ENCODE measurements at places on chromosomes 2 and 18.

DNA sequence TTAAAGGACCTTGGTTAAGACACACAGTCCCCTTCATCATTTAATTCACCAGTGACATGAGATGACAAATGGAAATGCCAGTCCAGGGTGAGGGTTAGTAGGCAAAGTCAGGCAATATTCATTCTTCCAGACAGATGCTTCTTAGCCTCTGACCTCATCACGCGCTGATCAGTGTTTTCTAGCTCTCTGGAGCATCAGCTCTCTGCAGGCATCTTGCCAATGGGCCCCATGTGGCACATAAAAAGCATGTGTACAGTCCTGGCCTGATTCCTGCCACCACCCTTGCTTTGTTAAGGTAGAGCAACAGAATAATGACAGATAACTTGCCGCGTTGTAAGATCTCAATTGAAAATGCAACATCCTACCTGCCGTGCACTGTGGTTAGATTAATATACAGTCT lies 20.3 kb upstream of the NPAS2 start:
- DNase-seq: no peak

GRCh38 chr2:14018620-14019019 lies 613.9 kb upstream of the LRATD1 start:
- no peak for DNase-seq

GRCh38 chr2:165852394-165852793 lies 58.3 kb upstream of the GALNT3 start:
- no peak for DNase-seq

GRCh38 chr2:207640661-207641060 lies 15.5 kb upstream of the METTL21A start:
- DNase-seq: no peak

DNA sequence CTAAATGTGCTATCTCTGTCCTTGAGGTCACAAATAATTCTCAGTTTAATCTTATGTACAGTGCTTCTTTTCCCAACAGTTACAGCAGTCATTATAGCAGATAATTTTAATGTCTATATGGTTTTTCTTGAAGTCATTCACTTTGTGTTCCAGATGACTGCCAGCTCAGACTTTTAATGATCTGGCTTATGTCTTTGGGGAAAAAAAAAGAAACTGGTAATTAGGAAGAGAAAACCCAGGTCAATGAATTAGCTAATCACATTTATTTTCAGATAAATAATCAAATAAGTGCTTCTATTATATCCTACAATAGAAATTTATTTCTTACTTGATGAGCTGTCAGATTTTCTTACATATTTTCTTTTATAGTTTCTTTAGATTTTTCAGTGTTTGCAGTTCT lies 96.0 kb downstream of the COMMD1 start:
- no peak for DNase-seq

DNA sequence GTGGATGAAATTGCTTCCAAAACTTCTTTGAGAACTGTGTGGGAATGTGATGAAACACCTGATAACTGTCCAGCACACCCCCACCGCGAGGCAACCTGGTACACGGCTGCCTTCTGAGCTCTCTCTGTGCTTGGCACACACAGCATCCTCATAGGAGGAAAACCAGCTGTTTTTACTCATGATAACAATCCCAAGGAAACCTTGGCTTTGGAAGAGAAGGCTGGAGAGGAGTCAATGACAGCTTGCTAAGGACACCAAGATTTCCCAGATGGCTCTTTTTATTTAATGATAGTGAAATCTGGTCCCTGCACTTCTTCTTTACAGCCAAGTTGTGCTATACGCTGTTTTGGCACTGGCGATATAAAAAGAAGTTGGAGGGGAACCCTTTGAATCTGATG lies 232.5 kb upstream of the FN1 start:
- no peak for DNase-seq

DNA sequence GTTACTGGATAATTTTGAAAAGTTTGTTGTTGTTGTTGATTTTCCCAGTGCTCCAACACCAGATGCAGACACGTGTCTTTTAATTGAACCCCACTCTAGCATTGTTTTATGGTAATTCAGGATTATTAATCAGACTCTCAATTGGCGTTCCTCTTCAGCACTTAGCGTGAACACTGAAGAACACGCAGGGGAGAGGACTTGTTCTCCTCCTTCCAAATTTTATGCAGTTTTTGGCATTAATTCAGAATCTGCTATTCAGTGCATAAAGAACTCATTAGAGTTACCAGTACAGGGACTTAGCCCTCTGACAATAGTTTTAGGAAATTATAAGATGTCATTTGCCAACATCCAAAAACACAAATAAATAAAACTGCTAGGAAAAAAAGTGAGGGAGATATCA lies 75.5 kb downstream of the SNTG2 start:
- no peak for DNase-seq

DNA sequence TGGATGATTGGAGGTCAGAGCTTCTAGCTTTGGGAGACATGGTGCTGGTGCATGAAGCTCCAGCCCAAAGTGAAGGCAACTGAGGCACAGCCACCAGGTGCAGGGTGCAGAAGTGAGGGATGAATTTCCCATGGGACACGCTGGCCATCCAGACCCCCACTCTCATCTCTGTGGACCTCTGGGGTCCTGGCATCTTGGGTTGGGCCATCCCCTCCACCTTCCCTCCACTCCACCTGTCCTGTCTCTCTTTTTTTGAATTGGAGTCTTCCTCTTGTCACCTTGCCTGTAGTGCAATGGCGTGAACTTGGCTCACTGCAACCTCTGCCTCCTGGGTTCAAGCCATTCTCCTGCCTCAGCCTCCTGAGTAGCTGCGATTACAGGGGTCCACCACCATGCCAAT lies 3.4 kb downstream of the NGEF start:
- DNase-seq: no peak
